Lower lobe of right lung (tissue), 2 donors: ENCODE measurements at places on chromosomes 3 and 15. TPM values are rescaled to one million over a fixed set of nuclear protein-coding genes. Genes with fewer than 3 reads are reported as not detected.

- DNase-seq: no peak
Observed at GRCh38 chr3:104887619-104888018, 479.1 kb upstream of the ALCAM start.

- no peak for DNase-seq
Observed at GRCh38 chr3:193702967-193703366, 110.0 kb downstream of the OPA1 start.

The CASR gene
- not detected for total RNA-seq

- DNase-seq: no peak
Observed at GRCh38 chr3:60025096-60026050, 975.5 kb upstream of the CFAP20DC start.

DNA sequence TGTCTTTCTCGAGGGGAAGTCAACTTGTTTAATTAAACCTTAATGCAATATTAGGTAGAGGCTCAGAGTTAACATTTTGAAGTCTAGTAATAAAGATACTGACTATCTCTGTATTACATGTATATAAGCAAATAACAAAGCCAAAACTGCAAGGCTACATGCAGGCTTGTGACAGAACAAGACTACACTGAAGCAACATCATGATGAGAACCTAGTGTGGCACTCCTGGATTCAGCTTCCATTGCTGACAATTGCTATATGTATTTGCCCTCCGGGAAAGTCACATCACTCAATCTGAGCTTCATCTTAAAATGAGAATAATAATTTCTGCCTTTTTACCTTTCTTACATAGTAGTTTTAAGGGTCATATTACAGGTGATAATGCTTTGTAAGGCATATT, 15.6 kb upstream of the IL1RAP start:
- no peak for DNase-seq

- no peak for DNase-seq
Observed at GRCh38 chr3:32432711-32433530, 41.3 kb downstream of the CMTM7 start.

GRCh38 chr15:72797834-72798233, 14.3 kb upstream of the ADPGK start:
- DNase-seq: no peak

The LRRC2 gene
- total RNA-seq: 1.2 TPM
